ENCODE measurements at places on chromosomes 3 and 15. TPM values are rescaled to one million over a fixed set of nuclear protein-coding genes. Genes with fewer than 3 reads are reported as not detected.

- no peak for DNase-seq
These were observed 169.2 kb downstream of the UBE2E2 start for GRCh38 chr3:23372285-23372684.

- no peak for DNase-seq
These were observed 142.3 kb downstream of the KLHL25 start for GRCh38 chr15:85652457-85652856.

GRCh38 chr3:106673926-106674569 is 703.2 kb upstream of the CCDC54 start:
- no peak for DNase-seq

GRCh38 chr3:49839193-49839809 is 17.1 kb downstream of the TRAIP start:
- peak; percentile 91 for DNase-seq

DNA sequence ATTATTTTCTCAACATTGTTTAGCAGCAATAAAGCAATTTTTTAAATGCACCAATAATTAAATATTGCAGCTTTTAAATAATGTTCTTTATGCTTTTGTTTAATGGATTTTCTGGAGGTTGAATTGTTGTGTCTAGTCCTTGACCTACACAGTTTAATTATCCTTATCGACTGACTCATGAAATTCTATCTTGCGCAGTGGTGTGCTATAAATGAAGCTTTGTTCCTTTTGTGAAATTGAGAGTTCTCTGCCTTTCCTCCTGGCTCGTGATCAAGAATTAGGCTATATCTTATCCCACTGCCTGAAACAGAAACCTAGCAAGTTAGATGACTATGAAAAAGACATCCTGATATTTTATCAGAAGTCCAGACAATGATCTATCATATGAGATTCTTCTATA is 37.0 kb upstream of the PIK3R4 start:
- DNase-seq: no peak

DNA sequence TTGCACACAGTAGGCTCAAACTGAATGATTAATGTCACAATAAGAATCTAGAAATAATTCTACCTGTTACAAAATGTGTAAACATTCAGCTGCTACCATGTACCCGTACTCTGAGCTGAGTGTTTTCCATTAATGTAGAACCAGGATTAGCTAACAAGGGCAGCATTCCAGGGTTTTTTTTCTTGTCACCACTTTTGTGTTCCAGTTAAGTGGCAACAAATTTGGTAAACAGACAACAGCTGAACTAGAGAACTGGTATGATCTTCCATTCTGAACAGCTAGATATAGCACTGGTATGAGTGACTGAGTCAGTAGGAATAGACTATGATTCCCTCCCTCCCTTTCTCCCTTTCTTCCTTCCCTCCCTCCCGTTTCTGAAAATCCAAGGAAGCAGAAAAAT is 229.4 kb downstream of the CD47 start:
- no peak for DNase-seq

- DNase-seq: no peak
These were observed 29.6 kb downstream of the PPP4R2 start for GRCh38 chr3:73026111-73026759.

- DNase-seq: no peak
These were observed 63.3 kb downstream of the ULK4 start for GRCh38 chr3:41898631-41899030.

DNA sequence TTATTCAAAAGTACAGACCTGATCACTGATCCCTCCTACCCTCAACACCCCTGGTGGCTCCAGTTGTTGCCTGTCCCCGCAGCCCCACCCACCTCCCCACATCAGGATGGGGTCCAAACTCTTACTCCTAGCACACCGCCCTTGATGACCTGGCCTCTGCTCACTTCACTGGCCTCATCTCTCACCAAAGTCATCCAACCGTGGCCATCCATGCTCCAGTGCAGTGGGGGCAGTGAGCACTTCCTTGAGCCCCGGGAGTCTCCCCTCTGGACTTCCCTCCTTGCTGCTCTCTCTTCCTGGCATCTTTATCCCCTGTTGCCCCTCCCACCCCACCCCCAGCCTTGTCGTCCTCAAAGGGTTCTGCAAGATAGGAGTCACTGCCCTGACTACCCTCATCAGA is 191.1 kb downstream of the CACNA2D3 start:
- no peak for DNase-seq

- no peak for DNase-seq
These were observed 41.1 kb upstream of the NDUFB4 start for GRCh38 chr3:120554812-120555606.

DNA sequence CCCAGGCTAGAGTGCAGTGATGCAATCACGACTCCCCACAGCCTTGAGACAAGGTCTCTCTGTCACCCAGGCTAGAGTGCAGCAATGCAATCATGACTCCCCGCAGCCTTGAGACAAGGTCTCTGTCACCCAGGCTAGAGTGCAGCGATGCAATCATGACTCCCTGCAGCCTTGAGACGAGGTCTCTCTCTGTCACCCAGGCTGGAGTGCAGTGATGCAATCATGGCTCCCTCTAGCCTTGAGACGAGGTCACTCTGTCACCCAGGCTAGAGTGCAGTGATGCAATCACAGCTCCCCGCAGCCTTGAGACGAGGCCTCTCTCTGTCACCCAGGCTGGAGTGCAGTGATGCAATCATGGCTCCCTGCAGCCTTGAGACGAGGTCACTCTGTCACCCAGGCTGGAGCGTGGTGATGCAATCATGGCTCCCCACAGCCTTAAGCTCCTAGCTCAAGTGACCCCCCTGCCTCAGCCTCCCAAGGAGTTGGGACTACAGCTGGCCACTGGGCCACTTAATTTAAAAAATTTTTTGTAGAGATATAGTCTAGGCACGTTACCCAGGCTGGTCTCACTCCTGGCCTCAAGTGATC is 26.1 kb downstream of the TFRC start:
- DNase-seq: peak; percentile 36

DNA sequence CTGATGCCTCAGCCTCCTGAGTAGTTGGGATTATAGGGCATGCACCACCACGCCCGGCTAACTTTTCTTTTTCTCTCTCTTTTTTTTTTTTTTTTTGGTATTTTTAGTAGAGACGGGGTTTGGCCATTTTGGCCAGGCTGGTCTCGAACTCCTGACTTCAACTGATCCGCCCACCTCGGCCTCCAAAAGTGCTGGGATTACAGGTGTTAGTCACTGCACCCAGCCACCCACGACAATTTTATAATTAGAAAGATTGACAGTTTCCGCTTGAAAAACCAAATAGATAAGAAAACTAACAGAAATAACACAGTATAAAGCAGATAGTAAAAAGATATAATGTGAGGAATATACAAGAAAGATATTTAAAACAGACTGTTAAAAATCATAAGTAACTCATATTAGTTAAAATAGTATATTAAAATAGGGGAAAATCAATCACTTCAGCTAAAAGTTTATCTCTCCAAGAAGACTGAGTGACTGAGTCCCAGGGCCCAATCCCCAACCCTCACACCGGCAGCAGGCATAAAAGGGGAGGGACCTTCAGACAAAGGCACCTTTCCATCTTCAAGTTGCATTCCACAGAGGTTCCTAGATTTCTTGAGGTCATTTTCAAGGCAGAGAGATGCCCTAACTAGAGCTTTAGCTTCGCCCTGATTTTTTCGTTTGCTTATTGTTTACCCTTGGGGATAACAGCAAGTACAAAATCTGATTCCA is 1.4 kb upstream of the WHAMM start:
- DNase-seq: no peak

GRCh38 chr15:82056958-82057823 is 11.4 kb upstream of the MEX3B start:
- no peak for DNase-seq

GRCh38 chr3:32296251-32297204 is 58.0 kb downstream of the CMTM8 start:
- DNase-seq: peak; percentile 76

GRCh38 chr3:102941786-102942185 is 507.0 kb downstream of the ZPLD1 start:
- no peak for DNase-seq

- DNase-seq: peak; percentile 50
These were observed 5.8 kb downstream of the IGDCC4 start for GRCh38 chr15:65416845-65417416.

GRCh38 chr3:71025010-71025409 is 558.5 kb downstream of the FOXP1 start:
- DNase-seq: no peak

- DNase-seq: no peak
These were observed 178.0 kb downstream of the NSMCE3 start for GRCh38 chr15:29091666-29092065.

- DNase-seq: no peak
These were observed 40.3 kb upstream of the PTPRG start for GRCh38 chr3:61520966-61521628.

- DNase-seq: no peak
These were observed 11.0 kb downstream of the SPTBN5 start for GRCh38 chr15:41882689-41883483.

GRCh38 chr3:163056874-163057497 is 1560.4 kb downstream of the OTOL1 start:
- DNase-seq: peak; percentile 70

GRCh38 chr15:66220601-66221000 is 32.9 kb downstream of the MEGF11 start:
- DNase-seq: no peak

LYZL4 gene
- total RNA-seq: not detected

PTPRG gene
- total RNA-seq: 34.9 TPM

SLC28A1 gene
- 2.7 TPM for total RNA-seq

SLCO2A1 gene
- total RNA-seq: 2.3 TPM

MINAR1 gene
- total RNA-seq: 1.3 TPM
